T-helper 17 cell (primary cell): ENCODE measurements at places on chromosomes 3 and 15.

DNA sequence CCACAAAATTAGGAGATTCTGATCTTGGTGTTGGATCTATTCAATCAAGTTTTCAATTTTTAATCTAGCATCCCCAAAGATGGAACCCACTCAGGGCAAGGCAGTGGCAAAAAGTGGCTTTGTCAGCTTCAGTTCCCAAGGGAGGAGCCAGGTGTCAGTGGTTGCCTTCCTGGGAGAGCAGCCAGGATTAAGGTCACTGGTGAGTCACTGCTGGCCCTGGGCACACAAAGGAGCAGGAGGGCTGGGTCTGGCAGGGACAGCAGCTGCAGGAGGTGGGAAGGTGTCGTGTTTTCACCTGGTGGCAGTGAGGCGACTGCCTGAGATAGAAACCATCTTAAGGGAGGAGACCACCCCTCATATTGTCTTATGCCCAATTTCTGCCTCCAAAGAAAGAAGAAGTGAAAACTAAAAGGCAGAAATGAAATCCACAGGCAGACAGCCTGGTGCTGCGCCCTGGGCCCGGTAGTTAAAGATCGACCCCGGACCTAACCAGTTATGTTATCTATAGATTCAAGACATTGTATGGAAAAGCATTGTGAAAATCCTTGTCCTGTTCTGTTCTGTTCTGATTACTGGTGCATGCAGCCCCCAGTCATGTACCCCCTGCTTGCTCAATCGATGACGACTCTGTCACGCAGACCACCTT, 5.9 kb upstream of the KLHL25 start:
- no peak overlapping the region for H3K27ac ChIP-seq
- peaks cover 17% of the 10 kb centered on the region for H3K4me1 ChIP-seq
- no peak overlapping the region for H3K4me3 ChIP-seq
- H3K27me3 ChIP-seq: peaks cover 26% of the 10 kb centered on the region
- peaks cover 7% of the 10 kb centered on the region for H3K36me3 ChIP-seq

DNA sequence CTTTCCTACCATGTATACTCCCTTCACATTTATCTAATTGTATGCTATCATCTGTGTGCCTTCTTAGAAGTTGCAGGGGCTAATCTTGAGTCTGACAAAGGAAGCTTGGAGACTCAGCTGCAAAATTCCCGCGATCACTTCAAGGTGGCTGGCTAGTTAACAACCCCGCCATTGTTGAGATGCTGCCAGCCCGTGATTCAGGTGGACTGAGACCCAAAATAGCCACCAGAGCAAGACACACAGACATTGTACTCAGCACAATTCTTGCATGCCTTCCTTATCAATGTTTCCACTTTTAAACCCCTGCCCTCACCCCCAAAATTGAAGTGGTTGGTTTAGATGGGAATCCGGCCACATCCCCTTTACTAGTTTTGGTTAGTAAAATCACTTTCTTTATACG, 225.8 kb upstream of the ZNF717 start:
- H3K4me3 ChIP-seq: no peak overlapping the region
- H3K4me1 ChIP-seq: no peaks in the 10 kb centered on the region
- no peaks in the 10 kb centered on the region for H3K36me3 ChIP-seq
- no peak overlapping the region for H3K27ac ChIP-seq
- H3K27me3 ChIP-seq: no peaks in the 10 kb centered on the region

- H3K27ac ChIP-seq: no peak overlapping the region
- H3K4me1 ChIP-seq: no peaks in the 10 kb centered on the region
- DNase-seq: no peak
- no peaks in the 10 kb centered on the region for H3K27me3 ChIP-seq
Measured at GRCh38 chr3:192011137-192011536, 550.2 kb downstream of the PYDC2 start.

DNA sequence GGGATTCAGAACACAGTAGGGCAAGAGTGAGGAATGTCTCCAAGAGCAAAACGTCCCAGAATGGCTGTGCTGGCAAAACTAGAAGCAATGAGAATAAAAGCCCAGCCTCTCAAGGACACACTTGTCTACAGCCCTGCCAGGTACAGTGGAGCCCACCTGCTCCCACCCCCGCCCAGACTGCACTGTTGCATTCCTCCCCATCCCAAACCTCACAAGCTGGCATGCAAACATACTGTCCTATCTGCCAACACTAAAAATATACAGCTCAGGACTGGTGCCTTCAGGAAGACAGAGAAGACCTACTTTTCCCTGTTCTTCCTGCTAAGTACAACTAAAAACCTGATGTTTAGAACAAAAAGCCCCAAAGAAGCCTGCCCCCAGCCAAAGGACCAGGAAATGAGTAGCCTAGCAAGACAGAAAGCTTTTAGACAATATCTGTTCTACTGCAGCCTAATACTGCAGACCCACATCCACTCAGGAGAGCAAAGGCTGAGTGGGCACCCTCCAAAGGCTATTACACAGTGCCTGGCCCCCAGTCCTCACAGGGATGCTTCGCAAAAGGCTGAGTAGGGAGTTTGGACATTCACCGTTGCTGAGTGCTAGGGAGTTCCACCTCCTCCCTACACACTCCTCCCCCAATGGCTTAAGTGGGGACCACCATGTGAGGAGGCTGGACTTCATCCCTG, 13.5 kb downstream of the OCA2 start:
- H3K27me3 ChIP-seq: peaks cover 33% of the 10 kb centered on the region
- H3K36me3 ChIP-seq: no peaks in the 10 kb centered on the region
- H3K4me1 ChIP-seq: peaks cover 2% of the 10 kb centered on the region
- DNase-seq: no peak
- H3K4me3 ChIP-seq: no peak overlapping the region
- H3K27ac ChIP-seq: no peak overlapping the region

DNA sequence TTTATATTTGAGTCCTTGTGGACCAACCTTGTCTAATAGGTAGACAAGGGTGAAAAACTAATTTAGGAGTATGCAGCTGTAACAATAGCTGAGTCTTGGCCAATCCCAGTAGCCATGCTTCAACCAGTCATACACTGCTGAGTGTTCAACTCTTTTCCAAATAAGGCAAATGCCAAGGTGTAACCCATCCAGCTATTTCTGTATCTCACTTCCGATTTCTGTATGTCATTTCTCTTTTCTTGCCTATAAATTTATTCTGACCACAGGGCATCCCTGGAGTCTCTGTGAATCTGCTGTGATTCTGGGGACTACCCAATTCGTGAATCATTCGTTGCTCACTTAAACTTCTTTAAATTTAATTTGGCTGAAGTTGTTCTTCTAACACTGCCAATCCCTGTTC, 93.2 kb downstream of the MAGI1 start:
- no peaks in the 10 kb centered on the region for H3K4me1 ChIP-seq
- no peak overlapping the region for H3K4me3 ChIP-seq
- H3K27ac ChIP-seq: no peak overlapping the region
- H3K36me3 ChIP-seq: no peaks in the 10 kb centered on the region
- DNase-seq: no peak

- H3K27me3 ChIP-seq: no peaks in the 10 kb centered on the region
- H3K4me1 ChIP-seq: peaks cover 2% of the 10 kb centered on the region
- H3K36me3 ChIP-seq: peaks cover 5% of the 10 kb centered on the region
- no peak overlapping the region for H3K4me3 ChIP-seq
- DNase-seq: no peak
- H3K27ac ChIP-seq: peak overlapping the region; percentile 11
Measured at GRCh38 chr15:28273468-28273867, 48.5 kb downstream of the HERC2 start.

- no peaks in the 10 kb centered on the region for H3K36me3 ChIP-seq
- peaks cover 17% of the 10 kb centered on the region for H3K27me3 ChIP-seq
- no peak overlapping the region for H3K27ac ChIP-seq
Measured at GRCh38 chr15:71011503-71012155, 103.6 kb upstream of the THSD4 start.

- no peaks in the 10 kb centered on the region for H3K4me1 ChIP-seq
- H3K4me3 ChIP-seq: no peak overlapping the region
- H3K27me3 ChIP-seq: no peaks in the 10 kb centered on the region
- DNase-seq: no peak
- no peaks in the 10 kb centered on the region for H3K36me3 ChIP-seq
Measured at GRCh38 chr3:147572970-147573340, 163.8 kb downstream of the ZIC1 start.

- H3K36me3 ChIP-seq: peaks cover 4% of the 10 kb centered on the region
- no peak overlapping the region for H3K4me3 ChIP-seq
- DNase-seq: peak; percentile 32
- H3K4me1 ChIP-seq: peaks cover 25% of the 10 kb centered on the region
- H3K27me3 ChIP-seq: no peaks in the 10 kb centered on the region
Measured at GRCh38 chr3:38521391-38521987, 25.3 kb downstream of the EXOG start.

DNA sequence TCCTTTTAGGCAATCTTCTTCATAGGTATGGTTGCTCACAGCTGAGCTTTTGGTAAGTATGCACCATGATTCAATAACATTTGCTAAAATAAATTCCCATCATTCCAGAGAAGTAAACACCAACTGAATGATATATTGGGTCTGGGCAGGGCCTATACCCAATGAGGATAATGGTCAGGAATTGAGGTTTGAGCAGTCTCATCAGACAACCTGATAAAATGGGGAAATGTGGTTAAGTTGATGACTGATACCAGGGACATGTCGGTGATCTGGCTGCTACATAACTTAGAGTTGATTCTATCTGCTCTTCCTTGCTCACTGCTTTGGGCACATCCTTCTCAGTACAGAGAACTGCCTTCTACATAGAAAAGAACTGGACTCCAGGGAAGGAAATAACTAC, 92.9 kb downstream of the GPR156 start:
- no peak overlapping the region for H3K4me3 ChIP-seq
- no peaks in the 10 kb centered on the region for H3K36me3 ChIP-seq
- DNase-seq: no peak
- H3K27me3 ChIP-seq: no peaks in the 10 kb centered on the region
- peaks cover 2% of the 10 kb centered on the region for H3K4me1 ChIP-seq

- DNase-seq: no peak
- no peaks in the 10 kb centered on the region for H3K4me1 ChIP-seq
- no peaks in the 10 kb centered on the region for H3K27me3 ChIP-seq
- no peak overlapping the region for H3K27ac ChIP-seq
Measured at GRCh38 chr3:8857720-8858367, 88.4 kb upstream of the OXTR start.

- H3K4me1 ChIP-seq: no peaks in the 10 kb centered on the region
- no peak overlapping the region for H3K4me3 ChIP-seq
- no peaks in the 10 kb centered on the region for H3K27me3 ChIP-seq
Measured at GRCh38 chr3:174023421-174023820, 625.9 kb downstream of the NLGN1 start.
